ENCODE measurements at places on chromosomes 13 and 19.

DNA sequence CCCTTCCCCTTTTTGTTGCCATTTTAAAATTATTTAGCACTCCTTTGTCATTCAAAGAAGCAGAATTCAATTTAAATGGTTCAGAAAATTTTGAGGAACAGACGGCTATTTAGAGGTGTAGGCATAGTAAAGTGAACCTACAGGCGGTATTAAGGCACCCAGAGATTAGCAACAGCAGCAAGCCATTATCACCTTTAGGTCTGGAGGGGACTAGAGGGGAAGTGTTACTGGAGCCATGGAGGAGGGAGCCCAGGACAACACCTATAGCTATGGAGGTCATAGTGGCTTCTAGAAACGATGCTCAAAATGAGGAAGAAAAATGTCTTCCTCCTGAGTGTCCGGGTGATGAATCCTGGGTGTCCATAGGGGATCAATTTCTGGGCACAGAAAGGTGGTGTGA lies 25.8 kb upstream of the MBNL2 start:
- no peak for DNase-seq

GRCh38 chr13:72757792-72758535 lies 23.7 kb downstream of the DIS3 start:
- no peak for DNase-seq

DNA sequence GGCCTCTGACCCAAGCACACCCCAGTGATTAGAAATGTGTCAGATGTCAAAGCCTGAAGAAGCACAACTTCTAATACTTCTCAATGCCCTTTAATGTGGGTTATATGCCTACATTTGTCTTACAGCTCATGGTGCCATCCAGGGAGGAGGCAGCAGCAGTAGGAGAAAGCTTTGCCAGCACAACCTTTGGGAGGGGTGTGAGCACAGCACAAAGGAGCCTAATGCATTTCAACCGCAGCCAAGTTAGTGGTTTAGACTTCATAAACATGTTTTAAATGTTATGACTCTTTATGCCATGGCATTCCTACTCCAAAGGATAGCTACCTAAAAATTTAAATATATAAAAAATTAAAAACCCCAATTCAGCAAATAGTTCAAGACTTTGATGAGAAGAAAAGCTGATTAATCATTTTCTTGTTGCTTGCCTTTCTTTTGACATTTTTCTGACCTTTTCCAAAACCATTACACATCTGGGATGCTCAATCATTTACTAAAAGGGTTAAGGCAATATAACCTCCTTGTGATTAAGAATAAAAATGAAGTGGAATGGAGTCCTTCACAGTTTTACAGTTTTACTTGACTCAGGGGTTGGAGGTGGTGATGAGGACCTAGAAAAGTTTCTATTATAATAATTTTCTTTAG lies 142.7 kb downstream of the DLEU7 start:
- DNase-seq, result no peak

- no peak for DNase-seq
Measured at GRCh38 chr13:99307247-99307646, at the start of gene GPR183. TSS of gene GPR183 (minus strand) at chr13:99307399. CDS start at chr13:99296145, 11,254 bp downstream.

GRCh38 chr19:44607049-44607448 lies 6.3 kb upstream of the IGSF23 start:
- no peak for DNase-seq

DNA sequence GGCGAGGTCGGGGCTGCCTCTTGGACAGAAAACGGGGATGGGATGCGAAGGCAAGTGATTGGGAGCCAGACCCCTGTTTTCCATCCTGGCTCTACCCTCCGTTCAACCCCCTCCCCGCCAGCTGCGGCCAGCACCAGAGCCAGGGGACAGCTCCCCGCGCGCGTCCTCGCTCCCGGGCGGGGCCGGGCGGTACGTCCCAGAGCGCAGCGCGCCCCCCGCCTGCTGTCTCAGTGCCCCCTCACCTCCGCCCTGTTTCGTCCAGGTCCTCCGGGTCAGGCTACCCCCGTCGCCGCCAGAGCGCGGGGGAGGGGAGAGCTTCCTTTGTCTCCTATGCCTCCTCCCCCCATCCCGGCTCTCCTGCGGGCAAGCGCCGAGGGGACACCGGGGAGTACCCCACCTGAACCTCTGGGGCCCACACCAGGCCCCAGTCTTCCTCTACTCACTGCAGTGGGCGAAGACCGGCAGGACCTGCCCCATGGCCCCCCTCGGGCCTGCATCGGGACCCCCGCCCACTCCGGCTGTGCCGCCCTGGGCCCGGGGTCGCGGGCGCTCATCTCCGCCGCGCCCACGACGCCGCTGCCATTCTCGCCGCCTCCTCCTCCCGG lies 396 bp downstream of the RTN2 start:
- DNase-seq, result peak; percentile 50

- no peak for DNase-seq
Measured at GRCh38 chr13:46679369-46680120, 117.4 kb downstream of the ESD start.

All from SK-N-DZ (cell line).